Immature natural killer cell (primary cell): ENCODE measurements at places on chromosomes 5 and 9. TPM values are rescaled to one million over a fixed set of nuclear protein-coding genes. Genes with fewer than 3 reads are reported as not detected.

GRCh38 chr5:76601470-76601869 is 21.7 kb downstream of the F2RL2 start:
- DNase-seq, result peak; percentile 62

DNA sequence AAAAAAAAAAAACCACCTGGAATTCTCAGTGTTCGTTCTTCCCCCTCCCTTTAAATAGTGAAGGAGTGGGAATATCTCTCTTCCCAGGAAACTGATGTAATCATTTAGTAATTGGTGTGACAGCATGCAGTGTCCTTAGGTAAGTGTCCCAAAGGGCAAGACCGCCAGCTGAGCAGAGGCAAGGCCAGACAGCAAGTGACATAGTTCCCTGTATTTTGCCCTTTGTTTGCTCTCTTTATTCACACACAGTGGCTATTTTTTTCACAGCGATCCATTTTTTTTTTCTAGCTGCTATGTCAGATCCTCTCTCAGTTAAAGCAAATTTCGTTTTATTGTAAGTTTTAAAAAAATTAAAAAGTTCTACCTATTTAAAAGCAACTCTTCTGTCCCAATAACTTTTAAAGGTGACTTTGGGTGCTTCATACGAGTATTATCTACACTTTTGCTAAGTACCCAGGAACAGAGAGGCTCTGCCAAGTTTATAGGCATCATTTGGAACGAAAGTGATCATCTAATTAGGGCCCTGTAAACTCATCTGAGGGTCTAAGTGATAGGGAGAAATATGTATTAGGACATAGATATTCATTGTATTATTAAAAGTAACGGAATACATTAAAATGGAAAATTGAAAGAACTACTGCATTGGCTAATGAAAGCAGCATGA is 98.2 kb upstream of the ALDH1A1 start:
- no peak for DNase-seq

- no peak for DNase-seq
Measured at GRCh38 chr5:144549580-144549979, 378.9 kb downstream of the KCTD16 start.

- DNase-seq, result no peak
Measured at GRCh38 chr9:38380230-38380871, 12.2 kb upstream of the ALDH1B1 start.

DNA sequence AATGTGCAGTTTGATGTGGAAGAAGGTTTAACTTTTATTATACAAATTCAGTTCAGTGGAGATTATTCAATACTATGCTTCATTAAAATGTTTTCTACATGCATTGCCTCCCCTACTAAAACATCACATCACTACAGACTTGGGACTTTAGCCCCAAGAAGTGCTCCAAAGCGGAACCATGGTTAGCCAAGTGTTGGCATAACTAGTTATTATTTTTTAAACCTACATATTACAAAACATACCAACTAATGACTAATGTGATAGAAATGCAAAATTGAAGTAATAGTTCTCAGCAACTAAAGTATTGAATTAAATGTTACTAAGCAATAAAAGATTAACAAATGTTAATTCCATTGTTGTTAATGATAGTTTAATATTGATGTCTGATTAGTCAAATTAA is 74.5 kb downstream of the XRCC4 start:
- no peak for DNase-seq

DNA sequence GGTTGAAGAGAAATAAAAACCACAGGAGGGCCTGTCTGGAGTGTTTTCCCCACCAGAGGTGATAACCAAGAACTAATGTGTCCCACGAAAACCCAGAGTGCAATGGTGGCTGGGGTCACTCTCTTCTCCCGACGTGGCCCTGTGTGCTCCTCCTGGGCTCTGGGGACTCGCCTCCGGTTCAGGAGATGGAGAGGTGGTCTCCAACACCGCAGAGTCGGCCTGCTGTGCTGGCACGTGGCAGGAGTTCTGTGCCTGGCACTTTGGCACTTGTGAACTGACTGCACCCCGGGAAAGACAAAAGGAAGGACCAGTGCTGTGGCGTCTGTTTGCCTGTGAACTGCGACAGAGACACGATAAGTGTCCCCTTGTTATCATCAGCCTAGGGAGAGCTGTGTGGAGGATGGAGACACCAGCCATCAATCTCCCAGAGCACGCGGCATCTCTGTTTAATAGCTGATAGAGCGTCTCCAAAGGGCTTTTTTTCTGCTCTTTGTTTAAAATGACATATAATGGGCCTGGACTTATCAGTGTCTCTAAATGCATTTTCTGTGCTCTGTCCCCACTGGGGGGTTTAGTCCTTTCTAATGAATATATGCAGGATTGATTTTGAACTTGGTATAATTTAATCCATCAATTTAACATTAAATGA is 98.3 kb downstream of the MRPL36 start:
- no peak for DNase-seq

GRCh38 chr5:18216016-18216415 is 581.8 kb downstream of the TAF11L14 start:
- no peak for DNase-seq

DNA sequence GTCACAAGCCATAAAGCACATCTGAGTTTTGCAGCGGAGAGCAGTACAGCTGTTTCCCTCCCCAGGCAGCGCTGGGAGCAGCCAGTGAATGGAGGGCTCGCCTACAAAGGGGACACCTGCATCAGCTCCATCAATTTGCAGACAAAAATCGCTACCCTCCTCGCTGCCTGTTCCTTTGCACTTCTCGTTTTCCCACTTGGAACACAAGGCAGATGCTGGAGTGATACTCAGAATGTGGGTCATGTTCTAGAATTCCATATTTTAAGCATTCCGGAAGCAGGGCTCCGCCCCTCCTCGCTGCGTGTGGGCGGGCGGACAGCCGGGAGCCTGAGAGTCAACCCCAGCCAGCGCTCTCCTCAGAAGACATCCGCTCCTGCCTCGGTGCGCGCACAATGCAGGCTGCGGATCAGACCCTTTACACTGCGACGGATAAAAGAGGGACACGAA is 92.1 kb downstream of the LMNB1 start:
- DNase-seq, result no peak

DNA sequence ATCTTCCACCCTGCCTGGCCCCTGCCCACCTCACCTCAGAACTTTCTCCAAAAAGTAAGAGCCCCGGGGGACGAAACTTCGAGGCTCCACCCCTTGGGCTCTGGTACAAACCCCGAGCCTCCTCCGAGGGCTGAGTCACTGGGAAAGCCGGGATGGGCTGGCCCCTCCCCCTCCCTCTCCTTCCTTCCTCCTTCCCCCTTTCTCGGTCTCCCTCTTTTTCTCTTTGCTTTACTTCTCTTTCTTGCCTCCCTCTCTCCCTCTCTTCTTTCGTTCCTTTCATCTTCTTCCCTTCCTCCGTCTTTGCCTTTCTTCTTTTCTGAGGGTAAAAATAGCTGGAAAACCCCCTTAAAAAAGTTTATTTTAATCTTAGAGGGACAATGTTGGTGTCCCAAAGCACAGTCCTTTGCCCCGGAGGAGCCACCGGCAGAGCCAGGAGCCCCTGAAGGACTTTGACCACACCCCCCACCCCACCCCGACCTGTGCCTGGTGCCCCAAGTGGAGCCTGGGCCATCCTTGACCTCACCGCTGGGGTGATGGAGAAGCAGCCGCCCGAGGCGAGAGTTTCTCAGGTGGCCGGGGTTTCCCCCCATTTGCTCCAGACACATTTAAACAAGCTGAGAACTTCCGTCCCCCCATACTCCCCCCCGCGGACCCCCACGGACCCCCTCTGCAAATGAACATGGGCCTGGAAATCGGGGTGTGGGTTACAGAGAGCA is 5.7 kb upstream of the NOTCH1 start:
- DNase-seq, result no peak

- DNase-seq, result no peak
Measured at GRCh38 chr9:131596430-131596743, 51.1 kb downstream of the PRRT1B start.

DNA sequence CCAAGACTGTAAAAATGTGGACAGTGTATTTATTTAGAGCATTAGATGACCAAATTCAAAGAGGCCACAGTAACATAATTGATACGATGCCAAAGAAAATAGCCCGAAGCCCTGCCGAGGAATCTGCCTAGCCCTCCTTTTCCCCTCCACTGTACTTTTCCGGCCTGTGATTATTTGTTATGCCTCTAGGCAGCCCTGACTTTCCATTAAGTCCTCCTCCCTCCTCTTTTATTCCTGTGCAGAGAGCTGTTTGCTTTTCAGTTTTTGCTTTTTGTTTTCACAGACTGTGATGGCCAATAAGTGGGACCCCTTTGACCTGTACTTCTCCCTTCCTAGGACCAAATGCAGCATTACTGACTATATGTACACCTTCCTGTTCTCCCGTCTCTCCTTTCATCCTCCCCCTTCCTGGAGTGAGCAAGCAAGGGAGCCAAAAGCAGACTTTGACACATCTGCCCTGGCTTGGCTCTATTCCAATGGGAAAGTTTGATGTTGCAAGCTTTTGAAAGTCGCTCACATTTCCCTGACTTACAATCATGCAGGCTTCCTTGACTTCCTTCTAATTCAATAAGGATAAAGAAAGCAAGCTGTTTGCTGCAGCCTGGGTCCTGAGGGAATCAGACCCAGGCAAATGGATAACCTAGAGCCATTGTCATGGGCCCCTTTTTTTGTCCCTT is 76.1 kb downstream of the NREP start:
- no peak for DNase-seq

GRCh38 chr9:16207161-16207560 is 654.3 kb downstream of the CCDC171 start:
- DNase-seq, result no peak

- DNase-seq, result no peak
Measured at GRCh38 chr9:129161534-129161837, 16.6 kb downstream of the IER5L start.

DNA sequence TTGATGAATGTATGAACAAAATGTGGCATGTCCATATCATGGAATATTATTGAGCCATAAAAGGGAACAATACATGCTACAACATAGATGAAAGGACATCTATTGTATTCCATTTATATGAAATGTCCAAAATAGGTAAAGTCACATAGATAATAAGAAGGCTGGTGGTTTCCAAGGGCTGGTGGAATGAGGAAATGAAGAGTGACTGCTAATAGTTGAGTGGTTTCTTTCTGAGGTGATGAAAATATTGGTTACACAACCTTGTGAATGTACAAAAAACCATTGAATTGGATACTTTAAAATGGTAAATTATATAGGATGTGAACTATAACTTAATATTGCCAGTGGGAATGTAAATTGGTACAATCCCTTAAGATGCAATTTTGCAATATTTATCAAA is 5.2 kb downstream of the ARSB start:
- DNase-seq, result no peak

- no peak for DNase-seq
Measured at GRCh38 chr9:82201196-82201595, 212.6 kb downstream of the SPATA31D1 start.

DNA sequence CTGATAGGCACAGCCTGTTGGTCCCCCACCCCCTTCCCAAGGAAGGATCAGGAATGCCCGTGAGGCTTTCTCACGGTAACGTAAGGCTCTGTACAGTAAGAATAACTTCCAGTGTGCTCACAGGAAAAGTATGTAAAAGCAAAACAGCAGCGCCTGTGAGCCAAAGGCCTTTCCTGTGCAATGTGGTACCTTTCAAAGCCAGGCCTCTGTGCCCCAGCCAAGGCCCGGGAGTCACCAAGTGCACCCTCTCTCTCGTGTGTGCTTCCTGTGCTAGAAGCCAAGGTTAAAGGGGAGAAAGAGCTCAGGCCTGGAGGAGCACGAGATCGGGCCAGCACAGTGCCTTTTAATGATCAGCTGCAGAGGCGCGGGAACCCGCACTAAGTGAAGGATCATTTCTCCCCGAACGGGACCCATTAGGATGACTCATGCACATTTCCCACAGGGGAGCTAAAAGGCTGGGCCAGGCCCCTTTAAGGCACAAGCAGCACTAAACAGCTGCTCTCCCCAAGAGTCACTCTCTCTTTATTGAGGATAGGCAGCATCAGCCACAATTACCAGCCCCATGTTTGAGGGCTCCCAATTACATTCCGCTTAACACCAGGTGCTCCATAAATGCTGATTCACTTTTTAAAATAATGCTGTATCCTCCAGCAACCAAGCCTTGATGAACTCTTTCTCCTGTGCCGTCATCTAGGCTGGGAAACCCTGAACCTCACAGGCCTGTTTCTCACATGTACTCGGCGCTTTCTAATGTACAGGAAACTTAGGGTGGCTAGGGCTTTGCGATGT is 42.8 kb downstream of the SHB start:
- no peak for DNase-seq

- no peak for DNase-seq
Measured at GRCh38 chr5:128850049-128850448, 115.2 kb upstream of the SLC27A6 start.

GRCh38 chr5:141701360-141702119 is 19.5 kb upstream of the ARAP3 start:
- DNase-seq, result no peak

DNA sequence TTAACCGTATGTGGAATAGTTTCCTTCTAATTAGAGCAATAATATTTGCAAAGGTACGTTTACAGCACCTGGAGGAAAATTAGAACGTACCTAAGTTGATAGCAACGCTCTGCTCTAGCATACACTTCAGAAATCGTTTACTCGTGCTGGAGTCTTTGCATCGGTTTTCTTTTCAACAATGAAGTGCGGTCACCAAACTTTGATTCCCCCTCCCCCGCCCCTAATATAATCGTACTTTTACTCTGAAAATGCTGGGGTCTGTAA is 506 bp downstream of the ADAMTS19 start:
- no peak for DNase-seq

GRCh38 chr5:129912601-129913255 is 8.5 kb downstream of the CHSY3 start:
- DNase-seq, result no peak

- no peak for DNase-seq
Measured at GRCh38 chr5:151270599-151270998, 17.6 kb downstream of the GM2A start.

- no peak for DNase-seq
Measured at GRCh38 chr5:136374003-136374402, 8.7 kb upstream of the TRPC7 start.

Gene TAF1L
- not detected for polyA plus RNA-seq

Gene CCL27
- not detected for polyA plus RNA-seq

Gene SPATA31E1
- not detected for polyA plus RNA-seq

Gene CKS2
- 45.9 TPM for polyA plus RNA-seq

Gene FOXI1
- not detected for polyA plus RNA-seq

Gene NME5
- not detected for polyA plus RNA-seq

Gene MEF2C
- polyA plus RNA-seq, result 2.1 TPM

Gene PCDHA1
- not detected for polyA plus RNA-seq

Gene TLE1
- 97.9 TPM for polyA plus RNA-seq

Gene YIPF5
- polyA plus RNA-seq, result 32.0 TPM

Gene GRIN3A
- not detected for polyA plus RNA-seq

Gene TMEM203
- 142 TPM for polyA plus RNA-seq

Gene LHX3
- polyA plus RNA-seq, result not detected
